Stimulated activated naive CD8-positive, alpha-beta T cell treated with anti-CD3 and anti-CD28 coated beads, Interleukin-15, amount 100 ng/mL, for 72 hours (primary cell): ENCODE measurements at places on chromosomes 3 and 15.

DNA sequence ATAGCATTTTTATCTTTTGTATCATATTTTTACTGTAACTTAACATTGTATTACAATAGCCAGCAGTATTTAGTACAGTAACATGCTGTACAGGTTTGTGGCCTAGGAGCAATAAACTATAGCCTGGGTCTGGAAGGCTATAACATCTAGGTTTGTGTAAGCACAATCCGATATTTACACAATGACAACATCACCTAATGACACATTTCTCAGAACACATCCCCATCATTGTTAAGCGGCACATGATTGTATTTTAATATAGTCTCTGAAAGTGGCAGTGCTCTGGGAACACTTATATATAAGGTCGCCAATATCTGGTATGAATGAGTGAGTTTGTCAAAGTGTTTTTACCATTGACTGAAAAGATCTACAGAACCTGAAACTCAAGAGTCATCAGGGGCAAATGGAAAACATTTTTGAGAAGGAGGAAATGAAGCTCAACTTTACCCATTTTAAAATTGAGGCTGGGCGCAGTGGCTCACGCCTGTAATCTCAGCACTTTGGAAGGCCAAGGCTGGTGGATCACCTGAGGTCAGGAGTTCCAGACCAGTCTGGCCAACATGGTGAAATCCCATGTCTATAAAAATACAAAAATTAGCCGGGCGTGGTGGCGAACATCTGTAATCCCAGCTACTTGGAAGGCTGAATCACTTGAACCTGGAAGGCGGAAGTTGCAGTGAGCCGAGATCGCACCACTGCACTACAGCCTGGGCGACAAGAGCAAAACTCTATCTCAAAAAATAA, 38.8 kb upstream of the TNFSF10 start:
- no peak for DNase-seq

DNA sequence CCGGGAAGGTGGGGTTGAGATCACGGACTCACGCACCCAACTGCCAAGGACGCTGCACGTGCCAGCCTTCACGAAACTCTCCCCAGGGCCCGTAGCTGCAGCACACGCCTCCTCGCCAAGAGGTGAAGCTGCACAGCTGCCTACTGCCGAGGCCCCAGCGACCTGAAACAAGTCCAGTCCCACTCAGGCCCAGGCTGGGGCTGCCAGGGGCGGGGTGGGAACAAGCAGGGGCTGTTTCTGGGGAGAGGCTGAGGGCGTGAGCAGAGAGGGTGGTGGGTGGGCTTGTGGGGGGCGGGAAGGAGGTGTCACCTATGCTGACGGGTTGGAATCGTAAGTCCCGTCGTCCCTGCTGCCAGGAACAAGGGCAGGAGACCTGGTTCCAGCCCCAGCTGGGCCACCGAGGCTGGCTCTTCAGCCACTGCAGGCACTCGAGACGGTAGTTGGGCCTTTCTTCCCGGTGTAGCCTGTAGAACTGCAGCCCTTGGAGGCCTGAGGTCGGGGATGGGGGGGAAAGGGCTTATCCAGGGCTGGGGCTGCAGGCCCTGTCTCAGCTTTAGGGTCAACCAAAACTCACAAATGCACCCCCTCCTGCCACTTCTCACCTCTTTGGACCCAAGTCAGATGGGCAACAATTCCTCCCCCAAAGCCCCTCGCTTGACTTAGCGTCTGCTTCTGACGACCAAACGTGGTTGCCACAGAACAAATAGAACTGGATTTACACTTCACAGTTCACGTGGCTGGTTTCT, 44.4 kb downstream of the MUC20 start:
- DNase-seq = no peak

DNA sequence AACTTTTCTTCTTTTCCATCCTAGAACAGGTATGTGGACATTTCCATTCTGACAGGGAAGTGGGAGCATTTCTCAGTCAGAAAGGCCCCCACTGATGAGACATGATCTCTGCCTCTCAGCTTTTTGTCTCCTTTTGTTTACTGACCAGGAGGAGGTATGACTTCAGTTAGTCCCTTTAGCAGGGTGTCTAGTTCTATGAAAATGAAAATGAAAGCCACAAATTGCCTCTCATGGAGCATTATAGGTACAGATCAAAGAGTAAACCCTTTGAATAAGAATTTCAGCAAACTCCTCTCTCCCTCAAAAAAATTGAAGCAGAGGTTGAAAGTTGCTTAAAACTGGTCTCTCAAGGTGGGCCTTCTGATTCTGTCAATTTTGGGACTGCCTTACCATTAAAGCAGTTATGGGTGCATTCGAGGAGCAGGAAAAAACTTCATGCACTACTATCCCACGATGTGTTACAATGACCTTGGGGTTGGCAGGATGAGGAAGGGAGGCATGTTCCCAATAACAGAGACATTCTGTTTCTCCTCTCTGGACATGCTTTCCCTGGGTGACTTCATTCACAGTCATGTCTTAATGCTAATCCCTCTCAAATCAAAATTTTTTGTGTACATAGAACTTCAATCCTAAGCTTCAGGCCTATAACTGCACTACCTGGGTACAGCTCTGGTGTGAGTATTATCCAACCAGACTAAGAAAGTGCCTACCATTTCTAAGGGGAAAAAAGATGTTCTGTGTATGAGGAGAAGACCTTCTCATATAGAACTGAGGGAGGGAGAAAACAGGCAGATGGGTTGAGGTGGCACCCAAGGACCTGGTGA, 50.6 kb upstream of the TBC1D23 start:
- no peak for DNase-seq

DNA sequence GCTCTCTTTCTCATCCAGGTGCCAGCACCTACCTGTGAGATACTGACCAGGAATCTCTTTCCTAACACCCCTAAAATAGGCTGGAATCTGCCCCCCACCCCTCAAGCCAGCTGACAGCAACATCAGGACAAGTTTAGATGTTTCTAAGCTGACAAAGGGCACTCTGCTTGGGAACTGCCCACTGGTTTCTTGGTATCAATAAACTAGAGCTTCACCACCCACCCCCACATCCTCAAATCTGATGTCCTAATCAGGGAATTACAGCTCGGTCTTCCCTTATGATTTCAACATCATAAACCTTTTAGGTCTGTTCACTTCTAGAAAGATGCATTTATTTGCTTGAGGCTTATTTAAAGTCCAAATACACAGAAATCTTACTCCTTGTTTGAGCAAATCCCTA, 34.7 kb downstream of the CEP19 start:
- no peak for DNase-seq

- no peak for DNase-seq
Measured at GRCh38 chr3:25153561-25153960, 274.5 kb upstream of the RARB start.

GRCh38 chr3:82093641-82094040, 332.2 kb upstream of the GBE1 start:
- no peak for DNase-seq

GRCh38 chr15:45326280-45326679, 52.1 kb downstream of the GATM start:
- no peak for DNase-seq

DNA sequence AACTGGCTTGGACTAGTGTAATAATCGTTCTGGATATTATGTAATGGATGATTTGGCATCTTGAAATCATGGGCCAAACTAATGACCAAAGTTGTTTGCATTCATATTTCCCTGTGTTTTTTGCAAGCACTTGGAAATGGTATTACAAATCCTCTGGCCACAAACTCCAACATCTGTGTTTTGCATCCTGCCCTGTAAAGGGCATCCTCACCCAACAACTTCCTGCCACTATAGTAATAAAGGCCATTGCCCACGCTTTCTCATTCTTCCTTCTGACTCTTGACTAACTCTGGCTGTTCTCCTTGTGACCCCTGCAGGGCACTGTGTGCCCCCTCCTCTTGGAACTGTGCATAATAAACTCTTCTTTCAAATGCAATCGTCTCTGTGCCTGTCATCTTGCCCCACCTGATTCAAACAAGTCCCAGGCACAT, 25.4 kb upstream of the PSMD6 start:
- no peak for DNase-seq

GRCh38 chr3:195809291-195809785, 2.4 kb downstream of the MUC4 start:
- no peak for DNase-seq

DNA sequence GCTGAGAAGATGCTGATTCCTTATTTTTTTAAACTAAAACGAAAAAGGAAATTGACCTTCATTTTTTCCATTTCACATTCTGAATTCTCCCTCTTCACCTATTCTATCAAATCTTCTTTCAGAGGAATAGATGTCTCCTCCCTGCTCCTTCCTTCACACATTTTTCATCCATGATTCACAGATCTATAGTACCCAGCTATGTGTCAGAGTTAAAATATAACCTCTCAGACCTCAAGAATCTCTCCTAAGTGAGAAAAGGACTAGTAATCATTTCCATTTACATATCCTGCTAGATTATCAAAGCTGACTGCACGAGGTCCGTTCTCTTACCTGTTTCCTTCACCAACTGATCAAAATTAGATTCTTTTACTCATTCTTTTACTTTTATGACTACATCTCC, 1297.6 kb upstream of the ALCAM start:
- no peak for DNase-seq

GRCh38 chr15:93144463-93145236, 55.6 kb upstream of the RGMA start:
- DNase-seq = no peak

DNA sequence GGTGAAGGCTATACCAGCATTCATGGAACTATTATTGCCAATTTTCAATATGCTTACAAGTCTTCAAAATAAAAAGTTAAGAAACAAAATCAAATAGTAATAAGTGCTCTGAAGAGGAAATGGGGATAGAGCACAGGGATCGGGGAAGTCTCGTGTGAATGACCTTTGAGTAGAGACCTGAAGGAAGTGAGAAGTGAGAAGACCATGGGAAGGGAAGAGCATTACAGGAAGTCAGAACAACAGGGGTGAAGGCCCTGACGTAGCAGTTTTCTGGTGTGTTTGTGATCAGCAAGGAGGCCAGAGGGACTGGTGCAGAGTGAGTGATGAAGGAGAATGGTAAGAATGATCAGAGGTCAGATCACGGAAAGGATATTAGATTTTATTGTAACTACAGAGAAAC, 48.1 kb downstream of the STAC start:
- DNase-seq = no peak

- DNase-seq = no peak
Measured at GRCh38 chr3:190017521-190018288, 103.0 kb downstream of the P3H2 start.

DNA sequence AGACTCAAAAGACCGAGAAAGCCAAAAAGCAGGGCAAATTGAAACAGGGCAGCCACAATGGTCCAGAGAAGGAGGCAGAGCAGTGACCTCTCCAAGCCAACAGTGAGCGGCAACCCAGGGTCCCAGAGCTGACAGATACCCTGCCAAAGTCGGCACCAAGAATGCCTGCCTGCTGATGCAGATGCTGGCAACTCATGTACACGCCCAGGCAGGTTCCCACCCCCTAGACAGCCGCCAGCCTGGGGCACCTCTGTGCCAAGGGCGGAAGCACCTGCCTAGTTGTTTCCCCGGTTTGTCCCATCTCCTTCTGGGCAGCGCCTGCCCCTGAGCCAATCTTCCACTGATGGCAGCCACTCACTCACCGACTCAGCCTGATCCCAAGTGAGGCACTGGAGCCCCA, 22.1 kb downstream of the KLHL25 start:
- no peak for DNase-seq

GRCh38 chr15:92638291-92638708, 17.3 kb downstream of the FAM174B start:
- no peak for DNase-seq

- DNase-seq = no peak
Measured at GRCh38 chr3:17730318-17730967, 12.0 kb downstream of the TBC1D5 start.

DNA sequence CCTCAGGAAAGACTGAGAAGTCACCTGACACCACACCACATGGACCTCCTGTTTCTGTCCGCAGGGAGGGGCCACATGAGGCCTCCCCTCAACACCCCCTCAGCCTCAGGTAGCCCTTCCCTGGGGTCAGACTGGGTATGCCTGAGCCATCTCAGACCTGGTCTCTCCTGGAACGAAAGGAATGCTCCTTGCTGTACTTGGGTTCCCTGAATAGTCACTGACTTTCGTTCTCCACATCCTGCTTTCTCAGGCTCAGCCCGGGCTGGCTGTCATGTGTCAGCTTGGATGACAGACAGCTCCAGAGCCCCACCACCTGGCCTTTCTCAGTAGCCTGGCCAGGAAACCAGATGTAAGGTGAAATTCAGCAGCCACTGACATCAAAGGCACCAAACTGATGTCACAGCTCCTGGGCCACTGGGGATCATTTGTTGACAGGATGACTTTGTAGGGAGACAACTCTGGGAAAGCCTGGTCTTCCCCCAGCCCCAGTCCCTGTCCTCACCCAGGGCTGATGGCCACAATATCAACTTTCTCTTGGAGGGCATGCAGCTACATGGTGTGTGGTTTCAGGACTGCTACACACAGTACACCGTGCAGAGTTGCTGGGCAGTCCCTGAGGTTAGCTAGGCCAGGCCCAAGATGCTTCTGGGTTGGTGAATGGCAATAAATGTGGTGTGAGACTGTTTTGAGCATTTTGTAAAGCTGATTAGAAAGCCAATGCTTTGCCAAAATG, 141.4 kb upstream of the MRPS22 start:
- no peak for DNase-seq

- no peak for DNase-seq
Measured at GRCh38 chr3:129424185-129424841, 4.1 kb downstream of the EFCAB12 start.

DNA sequence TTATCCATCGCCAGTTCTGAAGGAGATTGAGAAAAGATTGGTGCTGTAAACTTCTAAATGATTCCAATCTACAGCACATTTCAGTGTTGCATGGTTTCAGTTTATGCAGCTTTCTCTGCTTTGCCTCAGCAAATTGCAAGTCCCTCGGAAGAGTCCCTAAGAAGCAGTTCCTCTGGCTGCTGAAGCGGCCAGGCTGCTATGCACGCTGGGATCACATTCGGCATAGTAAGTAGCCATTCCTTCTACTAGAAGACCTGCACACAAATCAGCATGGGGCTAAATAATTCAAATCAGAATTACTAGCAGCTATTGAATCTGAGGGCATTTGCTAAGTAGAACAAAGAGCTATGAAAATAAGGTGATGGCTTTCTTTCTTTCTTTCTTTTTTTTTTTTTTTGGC, 769.5 kb downstream of the AGBL1 start:
- DNase-seq = no peak

- no peak for DNase-seq
Measured at GRCh38 chr15:93428807-93429351, 339.9 kb upstream of the RGMA start.

GRCh38 chr3:88542916-88543315, 393.2 kb downstream of the C3orf38 start:
- no peak for DNase-seq

- DNase-seq = no peak
Measured at GRCh38 chr3:32373276-32373675, 18.4 kb upstream of the CMTM7 start.

DNA sequence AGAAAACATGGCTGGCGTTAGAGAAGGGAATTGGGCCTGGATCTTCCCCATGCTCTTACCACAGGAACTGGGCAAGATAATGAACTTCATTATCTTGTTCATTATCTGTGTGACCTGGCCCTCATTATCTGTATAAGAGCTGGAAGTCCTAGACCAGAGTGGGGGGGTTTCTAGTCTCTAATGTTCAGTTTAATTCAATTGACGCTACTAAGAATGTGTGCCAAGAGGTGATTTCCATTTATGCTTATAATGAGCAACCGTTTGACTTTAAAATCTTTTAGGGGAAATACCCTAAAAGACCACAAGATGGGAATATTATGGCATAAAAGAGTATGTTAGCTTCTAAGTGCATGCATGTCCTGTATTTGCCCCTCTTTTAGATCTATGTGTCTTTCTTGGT, 59.1 kb upstream of the CSTA start:
- no peak for DNase-seq
